ENCODE measurements at places on chromosomes 5 and 9.

DNA sequence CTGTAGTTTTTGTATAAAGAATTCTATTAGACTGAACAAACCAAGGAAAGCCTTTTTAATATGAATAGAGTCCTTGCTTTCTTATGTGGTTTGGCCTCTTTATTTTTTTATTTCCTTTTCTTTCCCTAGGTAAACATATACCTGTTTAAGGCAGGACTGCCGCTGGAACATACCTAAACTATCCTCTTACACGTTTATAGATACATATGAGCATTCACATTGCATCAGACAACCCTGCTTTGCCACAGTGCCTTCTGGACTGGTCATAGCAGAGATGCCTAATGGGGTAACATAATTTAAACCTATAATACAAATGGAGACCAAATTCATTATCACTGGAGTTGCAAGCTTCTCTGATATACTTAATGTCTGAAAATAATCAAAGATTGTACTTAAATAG is 12.5 kb downstream of the GRAMD2B start:
- no peak for DNase-seq

GRCh38 chr5:153883854-153884611 is 154.7 kb downstream of the FAM114A2 start:
- DNase-seq, result peak; percentile 79

- no peak for DNase-seq
These were observed 119.4 kb downstream of the TTC39B start for GRCh38 chr9:15187589-15187988.

GRCh38 chr5:134519989-134520388 is 5.5 kb upstream of the JADE2 start:
- DNase-seq, result no peak

DNA sequence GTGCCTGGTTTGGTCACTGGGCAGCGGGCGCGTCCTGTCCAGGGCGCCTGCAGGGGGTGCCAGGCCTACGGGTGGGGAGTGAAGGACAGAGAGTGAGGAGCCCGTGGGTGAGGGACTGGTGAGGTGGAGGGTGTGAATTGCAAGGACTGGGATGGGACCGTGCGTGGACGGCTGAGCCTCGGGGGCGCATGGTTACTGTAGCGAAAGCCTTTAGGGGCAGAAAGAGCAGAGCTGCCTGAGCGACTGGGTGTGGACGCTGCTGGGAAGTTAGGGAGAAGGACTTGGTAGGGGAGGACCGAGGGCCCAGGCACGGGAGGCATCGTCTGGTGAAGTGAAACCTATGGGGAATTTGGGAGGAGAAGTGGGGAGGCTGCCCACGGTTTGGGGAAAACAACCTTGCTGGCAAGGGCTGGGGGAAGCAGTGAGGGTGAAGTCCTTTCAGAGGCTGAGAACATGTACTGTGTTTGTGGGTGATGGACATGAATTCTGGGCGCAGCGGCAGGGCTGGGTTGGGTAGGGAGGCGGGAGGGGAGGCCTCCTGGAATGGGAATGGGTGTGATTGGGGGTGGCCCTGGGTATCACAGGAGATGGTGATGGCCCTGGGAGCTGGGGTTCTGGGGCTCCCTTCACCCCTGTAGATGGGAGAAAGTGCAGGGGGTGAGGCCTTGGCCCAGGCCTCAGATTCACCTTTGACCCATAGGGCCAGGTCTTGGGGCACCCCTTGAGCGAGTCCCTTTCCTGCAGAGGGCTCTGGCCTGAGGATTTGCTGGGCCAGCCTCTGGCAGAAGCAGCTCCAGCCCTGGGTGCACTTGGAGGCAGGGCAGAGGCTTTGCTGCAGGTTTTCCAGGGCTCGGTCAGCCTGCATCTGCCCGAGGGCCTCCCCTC is 1.7 kb upstream of the TOR4A start:
- no peak for DNase-seq

GRCh38 chr5:171102877-171103610 is 206.0 kb upstream of the TLX3 start:
- no peak for DNase-seq

GRCh38 chr5:115543365-115544042 is 1.1 kb downstream of the FEM1C start:
- no peak for DNase-seq

- DNase-seq, result no peak
These were observed 204.0 kb downstream of the KCTD16 start for GRCh38 chr5:144374637-144375036.

DNA sequence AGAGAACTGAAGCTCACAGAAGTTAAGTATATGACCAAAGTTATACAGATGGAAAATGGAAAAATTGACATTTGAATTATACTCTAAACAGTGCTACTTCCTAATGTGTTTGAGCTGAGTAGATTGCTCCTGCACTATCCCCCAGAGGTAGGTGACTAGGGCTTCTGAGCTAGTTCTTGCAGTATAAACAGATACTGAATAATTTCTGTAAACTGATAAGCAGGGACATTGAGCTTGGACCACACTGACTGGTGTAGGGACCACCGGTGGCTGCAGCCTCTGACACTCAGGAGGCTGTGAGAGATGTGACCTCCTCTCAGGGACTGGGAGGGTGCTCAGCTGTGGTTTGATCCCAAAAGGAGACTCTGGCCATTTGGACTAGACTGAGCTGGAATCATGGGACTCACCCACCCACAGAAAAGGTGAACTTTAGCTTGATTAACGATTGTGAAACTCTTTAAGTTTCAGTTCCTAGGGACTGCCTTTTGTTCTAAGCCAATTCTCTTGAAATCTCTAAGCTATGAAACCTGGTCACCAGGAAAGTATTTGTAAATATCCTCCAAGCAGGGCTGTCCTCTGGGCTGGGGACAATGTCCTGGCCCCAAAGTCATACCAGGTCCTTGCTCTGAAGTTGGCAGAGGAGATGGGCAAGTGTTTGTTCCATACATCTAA is 291.5 kb downstream of the SEC61B start:
- DNase-seq, result no peak
